ENCODE measurements at places on chromosomes 4 and X.
A peak's percentile ranks its signal among the peaks of the same experiment; 100 is the strongest.

- no peak for DNase-seq
Measured at GRCh38 chr4:2688697-2689096, 67.4 kb downstream of the TNIP2 start.

DNA sequence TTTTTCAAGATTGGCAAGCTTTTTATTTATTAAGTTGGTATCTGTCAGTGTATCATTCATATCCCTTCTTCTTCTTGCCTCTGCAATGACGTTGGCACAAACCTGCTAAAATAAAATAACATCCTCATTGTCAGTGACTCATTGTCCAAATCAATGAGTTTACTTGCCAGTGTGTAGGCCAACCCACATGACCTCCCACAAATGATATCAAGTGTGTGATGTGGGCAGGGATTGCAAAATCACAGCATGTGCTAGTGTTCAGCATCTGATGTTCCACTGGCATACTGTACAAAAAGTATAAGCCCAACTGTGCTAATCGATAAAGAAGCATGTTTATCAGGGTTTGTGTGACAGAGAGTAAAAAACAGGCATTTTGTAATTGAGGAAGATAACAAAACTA is 25.5 kb downstream of the GPAT3 start:
- DNase-seq = no peak

DNA sequence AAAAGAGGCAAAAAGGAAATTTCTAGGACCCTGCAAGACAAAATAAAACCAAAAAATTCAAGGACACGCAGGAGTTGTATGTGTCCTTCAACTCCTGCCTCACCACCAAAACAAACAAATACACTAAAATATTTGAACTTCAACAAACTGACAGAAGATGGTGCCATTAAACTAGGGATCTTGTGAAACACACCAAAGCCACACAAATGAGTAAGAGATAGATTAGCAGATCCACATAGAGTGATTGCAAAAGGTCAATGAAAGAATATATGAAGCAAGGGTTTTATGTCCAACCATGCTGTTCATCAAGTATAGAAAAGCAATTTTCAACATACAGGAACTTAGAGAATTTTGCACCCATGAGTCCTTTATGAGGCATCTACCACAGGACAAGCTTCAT is 40.1 kb upstream of the SCML1 start:
- DNase-seq = peak; percentile 3

DNA sequence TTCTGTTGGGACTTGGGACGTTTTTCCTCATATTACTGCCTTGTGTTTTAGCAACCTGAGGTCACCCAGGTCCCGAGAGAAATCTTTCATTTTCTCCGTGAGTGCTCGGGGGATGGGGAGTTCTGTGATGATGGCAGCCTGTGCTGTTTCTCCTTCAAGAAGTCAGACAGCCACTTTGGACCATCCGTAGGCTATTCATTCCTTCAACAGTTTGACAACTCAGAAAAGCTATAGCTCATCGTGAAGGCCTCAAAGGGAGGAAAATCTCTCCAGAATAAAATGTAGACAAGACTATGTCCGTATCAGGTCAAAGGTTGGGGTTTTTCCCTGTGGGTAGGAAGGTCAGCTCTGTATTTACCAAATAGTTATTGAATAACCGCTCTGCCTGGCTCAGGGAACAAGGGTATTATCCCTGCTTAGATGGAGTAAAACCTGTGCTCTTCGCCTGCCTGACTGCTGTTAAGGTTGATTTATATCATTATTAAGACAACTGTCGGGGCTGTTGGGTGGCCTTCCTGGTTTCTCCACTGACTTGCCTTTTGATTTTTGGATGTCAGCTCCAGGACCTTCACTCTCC is 36.6 kb downstream of the FAM114A1 start:
- DNase-seq = no peak

GRCh38 chrX:39757971-39758370 is 339.8 kb downstream of the BCOR start:
- DNase-seq = no peak

DNA sequence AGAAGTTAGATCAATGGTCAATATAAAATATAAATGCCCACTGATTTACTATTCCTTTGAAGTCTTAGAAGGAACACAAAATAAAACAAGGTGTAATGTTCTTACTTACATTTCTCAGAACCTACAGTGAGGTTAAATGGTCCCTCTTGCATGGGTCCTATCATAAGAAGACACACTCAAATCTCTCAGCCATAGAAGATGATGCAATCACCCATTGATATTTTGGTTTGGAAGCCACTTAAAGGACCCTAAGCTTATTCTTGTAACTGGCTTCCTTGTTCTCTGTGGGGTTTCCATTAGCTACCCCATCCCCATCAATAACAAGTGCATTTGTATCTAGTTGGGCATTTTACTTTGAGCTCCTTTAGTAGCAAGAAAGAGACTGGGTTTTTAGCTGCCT is 15.1 kb downstream of the REELD1 start:
- no peak for DNase-seq

DNA sequence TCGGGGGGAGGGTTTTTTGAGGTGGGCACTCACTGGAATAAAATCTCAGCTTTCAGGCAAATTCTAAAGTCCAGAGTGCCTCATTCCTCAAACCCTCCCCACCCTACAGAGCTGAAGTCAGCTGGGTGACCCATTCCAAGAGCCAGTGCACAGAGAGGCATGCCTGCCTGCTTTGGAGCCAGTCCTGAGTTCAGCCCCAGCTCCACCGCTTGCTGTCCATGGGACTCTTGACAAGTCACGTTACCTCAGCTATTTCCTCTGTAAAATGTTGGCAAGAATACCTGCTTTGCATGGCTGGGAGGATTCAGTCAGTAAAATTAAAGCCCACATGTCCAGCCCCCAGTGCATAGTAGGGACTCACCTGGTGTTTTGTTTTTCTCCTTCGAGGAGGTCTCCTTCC is 125.9 kb upstream of the PJA1 start:
- DNase-seq = no peak

DNA sequence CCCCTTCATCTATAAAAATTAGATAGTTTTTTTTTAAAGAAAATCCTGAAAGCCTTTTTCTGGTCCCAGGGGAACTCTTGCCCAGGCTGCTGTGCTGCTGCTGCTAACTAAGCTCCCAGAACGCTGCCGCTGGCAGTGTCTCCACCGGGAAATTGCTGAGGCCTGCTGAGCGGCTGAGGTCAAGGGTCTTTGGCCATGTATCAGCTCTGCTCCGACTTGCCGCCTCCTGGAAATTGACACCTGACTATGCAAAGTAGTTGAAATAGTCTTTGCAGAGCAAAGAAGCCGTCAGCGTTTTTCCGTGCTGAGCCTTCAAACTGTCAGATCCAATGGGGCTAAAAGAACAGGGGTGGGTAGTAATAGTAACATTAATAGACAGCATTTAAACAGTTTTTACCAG is 839 bp downstream of the QDPR start:
- DNase-seq = peak; percentile 33

DNA sequence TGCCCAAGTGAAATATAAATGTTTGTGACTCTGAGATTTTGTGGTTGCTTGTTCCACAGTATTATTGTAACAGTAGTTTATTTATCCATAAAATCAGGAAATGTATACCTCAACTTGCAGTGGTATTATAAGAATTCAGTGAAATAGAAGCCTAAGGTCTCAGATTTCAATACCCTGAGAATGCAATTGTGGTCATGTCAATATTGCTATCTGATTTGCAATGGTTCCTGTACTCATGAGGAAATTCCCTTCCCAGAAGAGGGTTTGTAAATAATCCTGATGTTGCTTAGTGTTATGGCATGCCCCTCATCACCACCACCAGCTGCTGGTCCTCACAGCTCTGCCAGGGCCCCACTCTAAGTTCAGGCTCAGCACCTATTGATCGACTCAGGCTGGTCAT is 67.8 kb downstream of the SLC34A2 start:
- DNase-seq = no peak

- DNase-seq = peak; percentile 74
Measured at GRCh38 chrX:12080265-12080664, 58.0 kb upstream of the FRMPD4 start.

DNA sequence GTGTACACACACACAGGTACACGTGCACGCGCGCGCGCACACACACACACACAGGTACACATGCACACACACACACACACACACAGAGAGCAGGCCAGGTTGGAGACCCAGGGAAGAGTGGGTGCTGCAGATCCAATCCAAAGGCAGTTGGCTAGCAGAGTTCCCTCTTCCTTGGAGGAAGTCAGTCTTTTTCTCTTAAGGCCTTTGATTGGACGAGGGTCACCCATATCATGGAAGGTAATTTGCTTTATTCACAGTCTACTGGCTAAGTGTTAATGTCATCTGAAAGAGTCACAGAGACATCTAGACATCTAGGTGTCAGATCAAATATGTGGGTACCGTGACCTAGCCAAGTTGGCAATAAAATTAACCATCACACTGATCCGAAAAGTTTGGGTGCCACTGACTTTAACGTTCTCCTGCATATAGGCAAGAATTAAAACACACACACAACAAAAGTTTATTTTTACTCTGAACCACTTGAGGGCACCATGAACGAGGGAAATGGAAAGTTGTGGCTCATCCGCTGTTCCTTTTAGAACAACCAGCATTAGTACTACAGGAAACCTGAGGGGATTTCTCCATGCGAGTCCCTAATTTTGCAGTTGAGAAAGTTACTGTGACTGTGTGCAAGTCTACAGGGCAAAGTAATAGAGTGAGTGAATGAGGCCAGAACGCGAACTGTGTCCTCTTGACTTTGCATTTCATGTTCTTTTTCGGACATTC is 66.0 kb upstream of the STOX2 start:
- DNase-seq = no peak
